ENCODE measurements at places on chromosomes 6 and 20.

DNA sequence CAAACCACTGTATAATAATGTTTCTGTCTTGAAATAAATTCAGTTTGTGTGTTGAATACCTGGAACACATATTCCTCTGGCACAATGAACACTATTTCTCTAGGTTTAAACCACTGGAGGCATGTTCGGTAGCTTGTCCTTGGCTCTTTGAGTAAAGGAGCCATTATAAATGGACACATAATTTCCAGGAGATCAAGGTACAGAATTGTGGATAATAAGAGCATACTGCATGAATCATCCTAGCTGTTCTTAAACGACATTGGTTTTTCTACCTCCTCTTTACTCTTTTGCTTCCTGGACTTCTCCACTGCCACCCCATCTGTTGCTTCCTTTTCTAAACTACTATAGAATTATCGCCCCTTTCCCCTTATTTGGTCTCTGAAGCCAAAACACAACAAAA lies 1.2 kb downstream of the CENPW start:
- DNase-seq = no peak

DNA sequence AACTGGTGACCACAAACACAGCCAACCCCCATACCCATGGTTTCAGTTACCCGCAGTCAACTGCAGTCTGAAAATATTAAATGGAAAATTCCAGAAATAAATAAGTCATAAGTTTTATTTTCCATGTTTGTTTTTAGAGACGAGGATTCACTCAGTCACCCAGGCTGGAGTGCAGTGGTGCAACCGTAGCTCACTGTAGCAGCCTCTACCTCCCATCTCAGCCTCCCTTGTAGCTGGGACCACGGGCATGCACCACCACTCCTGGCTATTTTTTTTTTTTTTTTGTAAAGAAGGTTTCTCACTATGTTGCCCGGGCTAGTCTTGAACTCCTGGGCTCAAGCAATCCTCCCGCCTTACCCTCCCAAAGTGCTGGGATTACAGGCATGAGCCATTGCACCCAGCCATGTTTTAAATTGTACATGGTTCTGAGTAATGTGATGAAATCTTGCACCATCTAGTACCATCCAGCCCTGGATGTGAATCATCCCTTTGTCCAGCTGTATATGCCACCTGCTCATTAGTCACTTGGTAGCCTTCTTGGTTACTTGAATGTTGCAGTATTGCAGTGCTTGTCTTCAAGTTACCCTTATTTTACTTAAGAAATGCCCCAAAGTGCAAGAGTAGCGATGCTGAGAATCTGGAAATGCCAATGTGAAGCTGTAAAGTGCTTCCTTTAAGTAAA lies 14.5 kb downstream of the CSNK2A1 start:
- DNase-seq = no peak

DNA sequence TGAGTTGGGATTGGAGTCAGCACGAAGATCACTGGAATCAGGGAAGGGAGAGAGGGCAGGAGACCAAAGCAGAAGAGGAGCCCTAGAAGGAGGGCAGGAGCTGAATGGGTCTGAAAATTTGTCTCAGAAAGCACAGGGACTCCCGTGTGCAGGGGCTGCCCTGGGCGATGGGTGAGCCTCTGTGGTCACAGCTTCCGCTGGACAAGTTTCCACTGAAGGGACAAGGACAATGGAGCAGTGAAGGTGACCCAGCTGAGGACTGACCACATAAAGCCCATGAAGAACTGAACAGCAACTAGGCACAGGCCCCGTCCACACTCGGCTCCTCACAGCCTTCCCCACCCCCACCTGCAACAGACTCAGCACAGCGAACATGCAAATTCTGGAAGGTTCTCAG lies 3.5 kb downstream of the HLA-C start:
- DNase-seq = no peak

DNA sequence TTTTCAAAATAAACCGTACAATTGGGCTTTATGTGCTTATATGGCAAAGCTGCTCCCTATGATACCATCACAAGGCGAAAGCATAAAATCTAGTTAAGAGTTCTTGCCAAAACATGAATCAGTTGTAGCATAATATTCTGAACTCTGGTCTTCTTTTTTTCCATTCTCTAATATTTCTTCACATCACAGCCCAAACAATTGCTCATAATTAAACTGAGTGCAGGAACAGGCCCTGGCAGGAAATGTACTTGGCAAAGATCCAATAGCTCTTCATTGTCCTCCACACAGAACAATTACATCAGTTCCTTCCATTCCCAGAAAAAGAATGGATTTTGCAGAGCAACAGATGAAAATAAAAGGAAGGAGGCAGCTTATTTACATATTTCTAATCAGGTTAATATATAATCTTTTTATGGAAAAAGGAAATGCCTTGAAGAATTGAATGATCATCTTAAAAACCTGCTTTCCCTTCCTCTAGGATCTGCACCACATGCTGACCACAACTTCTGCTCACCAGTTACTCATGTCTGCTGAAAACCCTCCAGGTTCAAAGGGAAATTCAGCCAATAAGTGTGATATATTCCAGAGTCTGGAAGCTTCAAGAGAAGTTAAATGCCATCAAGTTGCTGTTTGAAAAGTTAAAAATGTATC lies 123.3 kb upstream of the COL21A1 start:
- no peak for DNase-seq

- no peak for DNase-seq
These were observed 754.6 kb upstream of the MAP3K7 start for GRCh38 chr6:91341473-91341872.

- no peak for DNase-seq
These were observed 298.1 kb upstream of the TCF21 start for GRCh38 chr6:133590814-133591213.

GRCh38 chr6:148524471-148524882 lies 181.8 kb downstream of the SASH1 start:
- DNase-seq = no peak

- DNase-seq = no peak
These were observed 10.2 kb downstream of the HDAC2 start for GRCh38 chr6:113960795-113961194.

Data from effector CD4-positive, alpha-beta T cell (primary cell).